ENCODE measurements at places on chromosomes 6 and 20.

- no peak for DNase-seq
Observed at GRCh38 chr6:102398788-102399390, 1005.4 kb downstream of the GRIK2 start.

DNA sequence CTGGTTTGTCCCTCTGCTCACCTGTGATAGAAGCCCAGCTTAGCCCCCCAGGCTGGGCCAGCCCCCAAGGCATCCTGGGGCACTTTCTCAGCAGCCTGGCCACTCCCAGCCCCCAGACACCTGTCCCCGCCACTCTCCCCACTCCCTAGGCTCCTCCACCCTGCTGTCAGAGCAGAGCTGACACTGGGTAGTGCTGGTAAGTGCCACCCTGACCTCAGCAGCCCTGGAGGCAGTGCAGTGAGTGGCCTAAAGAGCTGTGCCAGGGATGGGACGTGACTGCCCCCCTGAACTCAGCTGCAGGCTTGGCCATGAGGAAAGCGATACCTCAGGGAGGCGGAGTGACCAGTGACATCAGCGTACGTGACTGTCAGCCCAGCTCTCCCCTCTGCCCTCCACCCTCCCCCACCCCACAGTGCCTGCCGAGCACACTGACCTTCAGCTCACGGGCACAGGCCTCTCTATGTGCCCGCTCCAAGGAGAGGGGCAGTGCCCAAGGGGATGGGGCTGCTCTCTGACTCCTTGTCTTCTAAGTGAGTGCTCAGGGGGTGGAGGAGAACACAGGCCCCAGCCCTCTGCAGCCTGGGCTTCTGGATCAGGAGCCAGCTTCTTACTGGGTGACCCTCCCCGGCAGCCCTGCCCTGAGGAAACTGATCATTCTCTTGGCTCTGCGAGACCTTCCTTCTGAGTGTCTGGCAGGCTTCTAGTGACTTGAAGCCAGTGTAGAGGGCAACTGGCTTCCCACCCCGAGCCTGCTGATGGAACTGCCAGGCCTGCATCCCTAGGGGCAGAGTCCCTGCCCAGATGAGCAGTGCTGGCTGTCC is 172.7 kb downstream of the MRPL14 start:
- DNase-seq, result no peak

DNA sequence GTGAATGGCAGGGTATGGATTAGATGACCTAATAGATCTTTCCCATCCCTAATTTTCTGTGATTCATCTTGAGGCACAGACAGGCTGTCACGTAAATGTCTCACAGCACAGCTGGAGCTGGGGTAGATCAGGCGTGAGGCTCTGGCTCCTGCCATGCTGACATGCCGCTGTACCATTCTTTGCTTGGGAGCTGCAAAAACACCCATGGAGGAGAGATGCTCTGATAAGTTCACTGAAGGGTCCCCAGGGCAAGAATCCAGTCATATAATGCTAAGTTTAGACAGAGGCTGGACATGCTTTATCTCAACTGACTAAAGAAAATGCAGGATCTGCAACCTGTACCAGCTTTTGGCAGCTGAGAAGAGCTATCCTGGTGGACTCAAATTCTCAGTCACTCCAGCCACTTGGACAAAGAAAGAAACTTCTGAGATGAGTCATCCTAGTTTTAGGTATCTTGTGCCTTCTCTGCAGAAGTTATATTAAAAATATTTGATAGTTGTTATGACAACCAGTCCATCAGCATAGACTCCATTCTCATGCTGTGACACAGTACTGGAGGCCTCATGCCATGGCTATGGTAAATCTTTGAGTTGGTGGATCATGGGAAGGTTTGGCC is 185.1 kb upstream of the RAB32 start:
- no peak for DNase-seq

DNA sequence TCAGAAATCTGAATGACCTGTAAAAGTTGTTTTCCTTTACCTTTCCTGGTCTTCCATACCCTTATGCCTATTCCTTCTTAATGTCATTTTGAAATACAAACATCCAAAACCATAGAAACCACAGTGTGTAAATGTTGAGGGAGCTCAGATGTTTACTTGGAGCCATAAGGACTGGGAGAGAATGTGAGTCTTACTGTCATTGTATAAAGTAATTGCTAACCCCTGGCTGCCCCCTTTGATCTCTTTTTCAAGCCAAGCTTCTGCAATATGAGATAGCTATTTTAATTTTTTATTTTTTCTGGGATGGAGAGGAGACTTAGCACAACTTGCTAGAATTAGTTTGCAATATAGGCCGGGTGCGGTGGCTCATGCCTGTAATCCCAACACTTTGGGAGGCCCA is 124.4 kb upstream of the AKIRIN2 start:
- no peak for DNase-seq

DNA sequence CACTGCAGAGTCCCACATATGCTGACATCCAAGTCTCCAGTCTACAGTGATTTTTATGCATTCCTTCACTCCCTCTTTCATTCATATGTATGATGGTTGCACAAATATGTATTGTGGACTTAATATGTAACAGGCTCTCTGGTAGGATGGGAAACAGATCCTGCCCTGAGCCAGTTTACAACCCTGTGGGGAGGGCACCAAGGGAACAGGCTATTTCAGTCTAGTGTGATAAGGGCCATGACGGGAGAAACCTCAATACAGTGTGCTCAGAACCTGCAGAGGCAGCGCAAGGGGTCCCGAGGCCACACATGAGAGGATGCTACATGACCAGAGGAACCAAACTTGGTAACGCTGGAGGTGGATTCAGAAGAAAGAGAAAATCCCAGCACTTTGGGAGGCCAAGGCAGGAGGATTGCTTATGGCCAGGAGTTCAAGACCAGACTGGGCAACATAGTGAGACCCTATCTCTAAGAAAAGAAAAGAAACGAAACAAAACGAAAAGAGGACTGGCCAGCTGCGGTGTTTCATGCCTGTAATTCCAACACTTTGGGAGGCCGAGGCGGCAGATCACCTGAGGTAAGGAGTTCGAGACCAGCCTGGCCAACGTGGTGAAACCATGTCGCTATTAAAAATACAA is 249.8 kb upstream of the JARID2 start:
- no peak for DNase-seq

- no peak for DNase-seq
Observed at GRCh38 chr6:167094436-167094819, 28.5 kb upstream of the CCR6 start.

- DNase-seq, result peak; percentile 46
Observed at GRCh38 chr20:43919686-43920403, 5.2 kb downstream of the TOX2 start.

GRCh38 chr6:34867484-34867883 is 20.4 kb downstream of the TAF11 start:
- DNase-seq, result no peak

GRCh38 chr6:38155144-38155543 is 335.6 kb downstream of the ZFAND3 start:
- DNase-seq, result no peak

DNA sequence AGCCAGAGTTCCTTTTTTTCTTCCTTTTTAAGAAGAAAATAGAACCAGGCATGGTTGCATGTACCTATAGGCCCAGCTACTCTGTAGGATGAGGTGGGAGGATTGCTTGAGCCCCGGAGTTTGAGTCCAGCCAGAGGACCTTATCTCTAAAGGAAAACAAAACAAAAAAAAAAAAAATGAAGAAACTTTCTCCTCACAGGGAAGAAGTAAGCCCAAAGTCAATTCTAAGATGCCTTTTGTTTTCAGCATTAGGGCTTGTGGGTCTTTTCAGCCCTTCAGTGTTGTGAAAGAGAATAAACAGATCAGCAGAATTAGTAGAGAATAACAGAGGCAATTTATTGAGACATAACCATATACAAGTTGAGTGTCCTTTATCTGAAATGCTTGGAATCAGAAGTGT is 26.8 kb downstream of the ZNF451 start:
- DNase-seq, result no peak

DNA sequence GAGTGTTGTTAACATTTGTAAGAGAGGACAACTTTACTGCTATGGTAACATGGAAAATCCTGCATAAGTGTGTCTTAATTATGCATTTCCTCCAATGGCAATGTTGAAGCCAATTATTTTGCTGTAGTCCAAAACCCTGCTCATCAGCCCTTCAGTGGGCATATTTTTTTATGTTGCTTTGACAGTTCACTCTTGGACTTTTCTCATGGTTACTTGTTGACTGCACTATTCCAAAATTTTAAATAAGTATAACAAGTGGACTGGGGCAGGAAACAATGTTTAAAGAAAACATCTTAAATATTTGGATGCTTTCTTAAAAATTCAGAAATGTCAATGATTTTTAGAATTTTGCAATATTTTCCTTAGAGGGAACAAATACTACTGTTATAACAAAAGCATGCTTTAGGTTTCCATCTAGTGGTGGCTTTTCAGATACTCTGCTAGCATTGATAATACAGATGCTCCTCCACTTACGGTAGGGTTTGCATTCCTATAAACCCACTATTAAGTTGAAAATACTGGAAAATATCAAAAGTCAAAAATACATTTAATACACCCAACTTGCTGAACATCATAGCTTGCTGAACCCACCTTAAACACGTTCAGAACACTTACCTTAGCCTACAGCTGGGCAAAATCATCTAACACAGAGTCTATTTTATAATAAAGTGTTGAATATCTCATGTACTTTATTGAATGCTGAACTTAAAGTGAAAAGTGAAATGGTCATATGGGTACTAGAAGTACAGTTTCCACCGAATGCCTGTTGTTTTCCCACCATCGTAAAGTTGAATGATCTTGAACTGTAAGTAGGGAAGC is 86.4 kb downstream of the ADGRG6 start:
- DNase-seq, result no peak

DNA sequence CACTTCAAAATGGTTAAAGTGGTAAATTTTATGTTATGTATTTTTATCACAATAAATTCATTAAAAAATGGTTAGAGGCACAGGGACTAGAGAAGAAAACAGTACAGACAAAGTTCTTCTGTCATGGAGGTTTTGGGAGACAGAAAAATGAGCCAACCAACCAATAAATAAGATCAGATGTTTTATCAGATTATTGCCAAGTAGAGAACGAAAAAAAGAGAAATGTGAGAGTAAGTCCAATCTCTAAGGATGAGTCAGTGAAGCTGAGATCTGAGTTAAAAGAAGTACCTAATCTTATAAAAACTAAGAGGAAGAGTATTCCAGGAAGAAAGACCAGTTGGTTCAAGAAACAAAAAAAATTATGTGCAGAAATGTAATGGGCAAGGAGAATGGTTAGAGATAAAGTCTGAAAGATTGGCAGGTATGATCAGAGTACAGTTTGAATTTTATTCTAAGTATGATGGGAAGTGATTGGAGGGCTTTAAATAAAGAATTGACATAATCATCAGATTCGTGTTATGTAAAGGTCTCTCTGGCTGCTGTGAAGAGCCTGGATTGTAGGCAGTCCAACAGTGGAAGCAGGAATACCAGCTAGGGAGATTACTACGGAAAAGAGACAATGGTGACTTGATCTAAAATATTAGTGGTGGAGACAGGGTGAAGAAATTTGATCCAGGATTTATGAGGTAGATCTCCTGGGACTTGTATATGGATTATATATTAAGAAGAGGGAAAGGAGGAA is 79.6 kb downstream of the RCAN2 start:
- DNase-seq, result no peak

GRCh38 chr6:26249707-26249956 is 115.4 kb upstream of the BTN3A2 start:
- no peak for DNase-seq

DNA sequence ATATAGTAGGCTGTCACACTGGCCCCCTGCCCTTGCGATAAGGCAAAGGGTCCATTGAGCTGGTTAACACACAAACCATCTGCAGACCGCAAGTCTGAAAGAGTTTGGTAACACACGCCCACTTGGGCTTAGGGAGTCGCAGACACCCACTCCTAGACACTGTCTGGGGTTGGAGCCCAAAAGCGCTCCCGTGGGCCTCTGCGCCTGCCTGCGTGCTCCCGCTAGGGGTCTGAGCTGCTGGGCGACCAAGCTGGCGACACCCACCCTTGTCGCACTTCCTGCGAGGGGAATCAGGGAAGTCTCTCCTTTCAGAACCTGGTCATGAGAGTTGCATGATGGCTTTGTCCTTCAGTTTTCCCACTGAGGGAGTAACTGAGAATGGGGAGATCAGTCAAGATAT is 653.0 kb downstream of the HTR1B start:
- DNase-seq, result no peak

DNA sequence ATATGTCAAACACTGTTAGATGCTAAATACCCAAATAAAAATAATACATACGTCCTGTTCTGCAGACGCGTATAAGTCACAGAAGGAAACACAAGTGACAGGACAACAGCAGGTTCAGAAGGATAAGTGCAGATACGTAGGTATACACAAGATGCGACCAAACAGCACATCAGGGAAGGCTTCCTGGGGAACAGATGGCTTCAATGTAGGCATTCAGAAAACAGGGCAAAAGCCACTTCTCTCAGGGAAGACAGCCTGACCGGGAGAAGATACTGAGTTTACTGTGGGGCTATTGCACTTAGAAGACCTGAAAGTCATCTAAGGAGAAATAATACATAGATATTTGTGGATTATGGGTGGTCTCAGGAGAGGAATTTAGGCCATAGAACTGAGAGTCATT is 1.9 kb downstream of the HLA-DPA1 start:
- DNase-seq, result no peak

- no peak for DNase-seq
Observed at GRCh38 chr6:133891149-133891926, 2.4 kb downstream of the TCF21 start.
